ENCODE measurements at places on chromosomes 2 and 18.
A peak's percentile ranks its signal among the peaks of the same experiment; 100 is the strongest.

- no peak for DNase-seq
Observed at GRCh38 chr18:48544661-48545415, 6.0 kb downstream of the CTIF start.

DNA sequence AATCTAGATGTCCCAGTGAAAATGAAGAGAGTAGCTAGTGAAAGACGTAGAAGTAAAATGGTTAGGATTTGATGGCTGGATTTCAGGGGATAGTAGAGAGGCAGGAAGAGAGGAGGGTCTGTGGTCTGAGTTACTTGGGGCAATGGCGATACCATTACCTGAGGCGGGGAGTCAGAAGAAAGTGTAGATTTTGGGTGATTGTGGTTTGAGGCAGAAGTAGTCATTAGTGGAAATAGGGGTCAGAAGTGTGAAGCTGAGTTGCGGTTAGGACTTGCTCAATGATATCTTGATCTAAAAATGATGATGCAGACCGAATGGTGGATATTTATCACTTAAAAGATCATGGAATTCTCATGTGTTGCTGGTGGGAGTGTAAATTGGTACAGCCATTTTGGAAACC lies 41.0 kb downstream of the CEP192 start:
- DNase-seq: no peak

DNA sequence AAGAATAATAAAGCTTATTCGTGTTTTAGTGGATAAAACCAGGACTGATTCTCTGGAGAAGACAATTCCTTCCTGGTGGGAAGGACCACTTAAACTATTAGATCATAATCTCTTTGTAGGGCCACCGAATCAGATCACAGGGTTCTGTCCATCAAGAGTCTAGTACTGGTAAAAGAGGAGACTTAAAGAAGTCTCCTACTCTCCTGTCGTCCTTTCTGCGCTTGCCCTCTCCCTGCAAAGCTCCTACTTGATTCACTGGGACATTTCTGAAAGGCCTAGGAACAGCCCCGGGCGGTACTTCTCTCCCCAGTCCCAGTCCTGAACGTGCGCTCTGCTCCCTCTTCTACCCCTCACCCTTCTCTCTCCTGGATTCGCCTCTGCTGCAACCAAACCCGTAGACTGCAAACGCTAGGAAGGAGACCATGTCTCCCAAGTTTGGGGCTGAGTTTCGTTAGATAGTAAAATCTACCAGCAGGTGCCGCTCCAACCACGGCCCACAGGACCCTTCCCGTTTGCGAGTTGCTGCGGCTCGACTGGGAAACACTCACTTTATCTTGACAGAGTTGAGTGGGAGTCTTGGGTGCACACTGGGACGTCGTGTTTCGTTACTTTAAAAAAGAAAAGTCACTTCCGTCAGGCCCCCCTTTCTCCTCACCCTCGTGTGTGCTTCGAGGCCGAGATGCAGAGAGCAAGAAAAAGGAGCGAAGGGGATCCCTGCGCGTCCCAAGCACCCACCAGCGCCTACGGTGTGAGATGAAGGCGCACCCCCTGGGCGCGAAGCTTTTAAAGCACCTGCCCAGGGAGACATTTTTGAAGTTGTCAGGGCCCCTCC lies 923 bp downstream of the FIGLA start:
- DNase-seq: peak; percentile 95

GRCh38 chr2:44655401-44655864 lies 286.1 kb upstream of the SIX3 start:
- no peak for DNase-seq

DNA sequence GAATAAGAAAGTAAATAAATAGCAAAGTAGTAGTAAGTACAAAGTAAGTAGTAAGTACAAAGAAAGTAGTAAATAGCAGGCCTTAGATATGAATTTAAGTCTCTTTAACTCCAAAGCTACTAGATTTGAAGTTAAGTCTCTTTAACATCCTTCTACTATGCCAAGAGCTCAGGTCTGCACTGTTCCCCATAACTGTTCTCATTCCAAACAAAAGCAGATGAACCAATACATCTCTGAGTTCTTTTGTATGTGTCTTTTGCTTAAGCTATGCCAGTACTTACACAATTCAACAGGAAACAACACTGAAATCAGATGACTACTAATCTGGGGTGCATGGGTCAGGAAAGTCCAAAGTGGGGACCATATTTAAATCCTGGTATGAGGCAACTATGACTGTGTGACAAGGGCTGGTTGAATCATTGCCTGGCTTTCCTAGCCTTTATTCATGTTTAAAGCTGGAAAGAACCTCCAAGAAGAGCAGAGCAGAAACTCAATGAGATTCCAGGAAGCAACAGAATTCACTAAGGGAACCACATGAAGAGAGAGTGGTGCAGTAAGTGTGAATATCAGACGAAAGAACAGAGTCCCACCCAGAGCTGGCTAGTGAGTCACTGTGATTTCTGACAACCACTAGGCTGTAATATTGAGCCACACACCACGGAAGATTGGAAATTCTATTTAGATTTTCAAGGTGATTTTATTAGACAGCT lies 51.0 kb upstream of the CYP26B1 start:
- no peak for DNase-seq

DNA sequence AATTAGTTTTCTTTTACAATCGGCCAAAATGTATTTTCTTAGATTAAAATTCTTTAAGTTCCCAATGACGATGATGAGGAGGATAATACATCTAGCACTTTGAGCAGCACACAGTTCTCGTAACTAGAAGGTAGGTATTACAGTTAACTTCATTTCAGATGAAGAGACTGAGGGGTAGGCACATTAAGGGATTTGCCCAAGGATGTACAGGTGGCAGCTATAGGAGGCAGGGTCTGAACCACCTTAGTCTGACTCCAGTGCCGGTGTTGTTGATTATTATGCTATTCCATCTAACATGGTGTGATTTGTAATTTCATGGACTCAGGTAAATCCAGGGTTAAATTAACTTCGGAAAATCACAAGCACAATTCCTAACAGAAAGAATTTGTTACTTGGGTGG lies 1.1 kb downstream of the CD28 start:
- no peak for DNase-seq

GRCh38 chr2:54577944-54578647 lies 122.0 kb downstream of the SPTBN1 start:
- no peak for DNase-seq

DNA sequence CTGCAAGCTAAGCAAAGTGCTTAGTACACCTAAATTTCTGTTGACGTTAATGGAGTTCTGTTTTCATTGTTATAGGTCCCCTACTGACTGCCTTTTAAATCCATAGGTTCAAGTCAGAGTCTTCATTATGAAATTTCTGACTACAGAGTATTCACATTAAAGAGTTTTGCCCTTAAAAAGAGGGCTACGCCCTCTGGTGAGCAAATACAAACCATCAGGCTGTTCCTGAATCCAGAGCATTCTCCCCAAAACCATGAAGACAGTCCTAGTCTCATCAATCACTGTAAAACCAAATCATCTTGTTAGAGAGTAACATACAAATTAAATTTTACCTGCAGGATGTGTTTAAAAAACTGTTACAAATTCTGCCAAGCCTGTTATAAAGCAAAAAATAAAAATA lies 1091.7 kb downstream of the TDRD15 start:
- no peak for DNase-seq

DNA sequence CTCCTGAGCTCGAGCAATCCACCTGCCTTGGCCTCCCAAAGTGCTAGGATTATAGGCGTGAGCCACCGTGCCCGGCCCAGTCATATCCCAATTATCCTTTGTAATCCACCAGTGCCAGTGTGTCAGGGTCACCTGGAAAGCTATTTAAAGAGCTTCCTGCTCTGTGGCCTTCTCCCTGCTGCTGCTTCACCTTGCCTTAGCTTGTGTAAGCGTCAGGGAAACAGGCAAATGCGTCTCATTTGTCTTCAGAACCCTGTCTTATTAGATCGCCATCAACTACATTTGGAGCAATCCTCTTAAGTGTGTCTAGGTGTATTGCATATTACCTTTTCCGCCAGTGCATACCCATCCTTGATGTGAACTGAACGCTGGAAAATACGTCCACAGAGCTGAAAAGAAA lies 10.2 kb downstream of the KIF5C start:
- no peak for DNase-seq

DNA sequence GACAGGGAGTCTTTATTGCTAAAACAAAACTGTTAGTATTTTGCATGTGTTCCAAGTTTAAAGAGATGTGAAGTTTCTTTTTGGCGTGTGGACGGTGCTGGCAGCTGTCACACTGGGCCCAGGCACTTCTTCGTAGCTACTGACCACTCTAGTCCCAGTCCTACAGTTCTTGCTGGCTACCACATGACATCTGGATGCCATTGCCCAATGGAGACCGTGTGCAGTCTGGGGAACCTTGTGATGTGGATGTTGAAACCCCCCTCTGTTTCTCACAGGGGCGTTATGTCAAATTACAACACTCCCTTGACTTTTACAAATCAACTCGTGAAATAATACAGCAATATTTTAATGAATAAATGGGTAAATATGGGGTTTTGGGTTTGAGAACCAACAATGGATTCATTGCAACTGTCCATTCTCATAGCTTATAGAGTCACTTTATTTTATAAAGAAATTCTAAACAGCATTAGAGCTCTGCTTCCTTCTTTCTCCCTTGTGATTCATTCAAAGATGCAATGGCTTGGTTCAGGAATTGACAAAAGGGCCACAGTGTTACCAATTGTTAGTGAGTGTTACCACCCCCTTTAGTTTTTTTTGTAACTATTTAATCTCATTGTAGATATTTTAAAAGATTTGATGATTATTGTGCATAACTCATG lies 1.2 kb downstream of the GPD2 start:
- DNase-seq: no peak

DNA sequence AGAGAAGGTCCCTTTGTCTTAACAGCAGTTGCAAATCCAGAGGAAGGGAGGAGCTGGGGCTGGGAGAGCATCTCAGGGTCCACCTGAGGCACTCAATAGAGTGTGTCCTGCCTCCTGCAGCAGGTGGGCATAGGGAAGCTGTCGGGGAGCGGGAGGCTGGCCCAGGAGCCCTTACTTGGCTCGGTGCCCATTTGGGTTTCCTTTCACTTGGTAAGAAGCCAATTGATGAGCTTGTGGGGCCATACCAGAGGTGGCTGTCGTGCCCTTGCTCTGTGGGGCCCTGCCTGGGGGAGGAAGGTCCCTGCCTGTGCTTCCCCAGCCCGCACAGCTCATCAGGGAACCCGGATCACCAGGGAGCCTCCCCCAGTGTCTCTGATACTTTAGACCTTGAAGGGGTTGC lies 229.7 kb downstream of the DYSF start:
- DNase-seq: no peak

DNA sequence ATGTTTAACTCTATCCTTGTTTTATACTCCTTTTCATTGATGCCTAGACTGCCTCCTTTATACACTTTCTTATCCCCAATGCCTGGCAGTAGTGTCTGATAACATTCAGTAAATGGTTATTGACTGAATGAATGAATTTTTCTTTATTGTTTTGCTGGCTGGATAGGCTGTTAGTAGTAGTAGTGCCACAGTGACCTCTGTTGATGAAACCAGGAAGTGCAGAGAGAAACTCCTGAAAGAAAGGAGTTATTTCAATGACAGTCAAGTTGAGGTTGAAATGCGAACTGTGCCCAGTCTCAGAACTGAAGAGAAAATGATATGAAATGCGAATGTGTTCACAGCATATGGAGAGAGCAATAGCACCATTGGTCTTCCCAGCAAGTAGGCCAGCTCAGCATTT lies 26.8 kb upstream of the SLC9A2 start:
- peak; percentile 76 for DNase-seq

DNA sequence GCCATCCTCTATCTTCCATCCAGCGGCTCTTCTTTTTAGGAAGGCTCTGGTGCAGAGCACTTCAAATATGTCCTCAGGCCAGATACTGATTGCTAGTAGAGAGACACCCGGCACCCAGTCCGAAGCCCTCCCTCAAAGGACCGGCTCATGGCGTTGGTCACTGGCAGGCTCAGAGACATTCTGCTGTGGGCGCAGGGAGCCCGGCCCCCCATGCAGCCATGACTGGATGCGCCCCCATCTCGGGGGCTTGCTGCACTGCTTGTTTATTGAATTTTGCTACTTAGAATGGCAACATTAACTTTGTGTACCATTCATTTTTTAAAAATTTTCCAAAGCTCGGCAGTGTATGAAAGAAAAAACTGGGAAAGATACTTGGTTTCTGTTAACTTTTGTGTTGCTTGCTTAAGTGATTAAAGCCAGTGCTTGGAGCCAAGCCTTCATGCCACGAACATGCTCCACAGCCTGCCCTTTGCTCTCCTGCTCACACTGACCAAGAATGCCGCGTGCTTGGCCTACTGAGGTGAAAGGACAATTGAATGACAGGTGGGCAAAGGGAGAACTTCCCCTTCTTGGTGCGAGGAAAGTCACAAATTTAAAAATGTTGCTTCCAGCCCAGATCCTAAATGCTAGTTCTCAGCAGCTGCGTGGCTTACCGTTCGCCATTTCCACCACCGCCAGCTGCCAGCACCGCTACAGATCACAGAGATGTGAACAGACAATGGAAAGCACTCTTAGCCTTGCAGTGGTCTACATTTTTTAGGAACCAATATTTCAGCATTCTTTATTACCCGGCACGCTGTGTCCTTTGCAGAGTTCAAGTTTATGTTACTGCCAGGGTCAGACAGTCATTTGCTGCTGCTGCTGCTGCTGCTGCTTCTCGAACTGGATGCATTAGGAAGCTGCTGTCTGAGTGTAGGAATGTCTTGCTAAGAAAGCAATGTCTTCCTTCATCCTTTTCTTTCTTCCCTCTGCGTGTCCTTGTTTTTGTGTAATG lies 76.7 kb downstream of the FAM210A start:
- DNase-seq: no peak

DNA sequence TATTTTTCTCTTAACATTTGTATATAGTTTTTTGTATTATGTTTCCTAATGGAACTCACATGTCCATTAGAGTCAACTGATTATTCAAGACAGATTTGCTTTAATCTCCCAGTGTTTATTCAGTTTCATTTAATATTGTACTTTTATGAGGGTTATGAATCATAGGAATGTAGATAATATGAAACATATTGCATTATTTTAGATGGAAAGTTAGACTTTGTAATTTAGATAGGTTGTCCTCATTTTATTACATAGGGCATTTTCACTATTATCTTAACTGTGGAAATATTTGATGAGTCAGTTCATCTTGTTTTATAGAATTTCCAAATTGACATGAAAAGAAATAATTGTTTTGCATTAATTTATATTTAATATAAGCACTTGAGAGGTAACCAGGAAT lies 240.8 kb downstream of the PLCL1 start:
- no peak for DNase-seq

DNA sequence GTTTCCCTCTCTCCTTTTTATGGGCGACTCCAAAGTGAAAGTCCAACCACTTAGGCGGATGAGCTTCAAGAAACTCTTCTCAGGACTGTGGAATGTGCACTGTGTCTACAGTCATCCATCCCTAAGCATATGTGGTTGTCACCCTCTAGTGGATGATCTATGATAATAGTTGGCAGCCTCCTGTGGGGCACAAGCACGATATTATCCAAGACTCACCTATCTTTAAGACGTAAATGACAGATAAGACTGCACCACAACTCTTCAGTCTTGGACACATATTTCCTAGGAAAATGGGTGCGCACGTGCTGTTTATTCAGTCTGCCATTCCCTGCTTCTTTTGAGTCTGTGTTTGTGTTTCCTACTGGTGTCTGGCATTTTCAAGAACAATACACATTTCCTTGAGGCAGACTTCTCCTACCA lies 145.5 kb upstream of the CTAGE1 start:
- peak; percentile 56 for DNase-seq

- no peak for DNase-seq
Observed at GRCh38 chr18:12009581-12010140, 28.4 kb downstream of the IMPA2 start.

- no peak for DNase-seq
Observed at GRCh38 chr2:239551206-239551605, 150.4 kb upstream of the HDAC4 start.
